ENCODE measurements at places on chromosomes 1 and 21. TPM values are rescaled to one million over a fixed set of nuclear protein-coding genes. Genes with fewer than 3 reads are reported as not detected.

DNA sequence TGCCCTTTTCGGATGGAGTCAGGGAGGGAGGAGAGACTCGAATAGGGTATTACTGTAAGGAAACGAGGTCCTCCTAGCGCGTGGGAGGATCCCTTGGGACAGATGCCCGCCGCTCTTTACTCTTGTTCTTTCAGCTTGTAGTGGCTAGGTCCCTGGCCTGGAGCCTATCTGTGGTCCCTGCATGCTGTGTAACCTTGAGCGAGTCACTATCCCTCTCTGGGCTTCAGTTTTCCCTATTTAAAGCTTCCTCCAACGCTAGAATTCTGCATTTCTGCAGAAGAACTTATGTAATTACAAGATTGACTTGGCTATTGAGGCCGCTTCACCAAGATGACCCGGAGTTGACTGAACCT is 744 bp downstream of the MIER1 start:
- no peak for DNase-seq

KCNA3 gene
- total RNA-seq: 0.54 TPM

TIE1 gene
- 23.3 TPM for total RNA-seq

- DNase-seq: no peak
Measured at GRCh38 chr1:157311730-157312081, 173.5 kb upstream of the ETV3 start.

PGLYRP3 gene
- total RNA-seq: 33.1 TPM

DNA sequence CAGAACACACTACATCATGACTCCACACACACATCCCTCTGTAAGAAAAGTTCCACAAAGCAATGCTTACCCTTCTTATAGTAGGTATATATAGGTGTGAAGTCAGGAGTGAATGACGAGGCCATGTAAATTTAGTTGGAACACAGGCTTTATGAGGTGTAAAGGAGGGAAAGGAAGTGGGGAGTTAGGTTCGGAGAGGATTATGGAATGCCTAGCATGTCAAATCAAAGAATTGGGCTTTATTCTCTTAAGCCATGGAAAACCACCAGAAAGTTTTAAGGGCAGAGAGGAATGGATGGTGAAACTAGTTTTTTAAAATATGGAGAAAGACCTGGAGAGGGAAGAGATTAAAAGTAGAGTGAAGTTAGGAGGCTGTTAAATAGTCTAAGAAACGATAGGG is 26.3 kb downstream of the TFAP2E start:
- no peak for DNase-seq

GIPC2 gene
- total RNA-seq: 12.3 TPM

DNA sequence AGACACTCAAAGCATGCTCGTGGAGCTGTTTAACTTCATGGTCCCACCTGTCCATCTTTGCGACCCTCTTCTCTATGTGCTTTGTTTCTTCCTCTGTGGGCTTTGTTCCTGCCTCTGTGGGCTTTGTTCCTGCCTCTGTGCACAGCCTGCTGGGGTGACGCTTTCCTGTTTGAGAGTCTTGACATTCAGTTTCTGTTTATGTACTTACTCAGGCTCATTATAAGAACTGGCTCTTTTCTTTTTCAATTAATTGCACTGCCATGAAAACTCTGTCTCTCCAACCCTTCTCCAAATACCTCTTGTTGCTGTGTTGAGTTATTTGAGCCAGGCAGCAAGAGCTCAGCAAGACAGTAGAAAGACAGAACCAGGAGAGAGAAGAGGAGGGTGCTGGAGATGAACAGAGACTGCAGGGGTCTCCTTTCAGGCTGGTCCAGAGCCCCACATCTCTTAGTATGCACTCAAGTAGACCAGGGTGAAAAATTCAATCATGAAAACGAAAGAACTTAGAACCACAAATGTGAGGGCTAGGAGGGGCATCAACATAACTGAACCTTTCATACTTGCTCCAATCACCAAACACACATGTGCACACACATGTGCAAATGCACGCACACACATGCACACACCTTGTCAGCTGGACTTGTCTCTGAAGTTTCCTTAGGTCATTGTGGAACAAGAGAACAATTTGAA is 88.3 kb upstream of the SGIP1 start:
- no peak for DNase-seq

GRCh38 chr1:118999348-119000071 is 11.4 kb upstream of the TBX15 start:
- peak; percentile 83 for DNase-seq

Data from lower leg skin (tissue), 4 donors.